ENCODE measurements at places on chromosomes 6 and 20. TPM values are rescaled to one million over a fixed set of nuclear protein-coding genes. Genes with fewer than 3 reads are reported as not detected.
A peak's percentile ranks its signal among the peaks of the same experiment; 100 is the strongest.

The C2 gene
- 4.6 TPM for total RNA-seq

The OTOR gene
- total RNA-seq: not detected

The GRM4 gene
- total RNA-seq: not detected

The CLPSL2 gene
- total RNA-seq: not detected

The MTFR2 gene
- 1.4 TPM for total RNA-seq

The DNAH8 gene
- total RNA-seq: 0.16 TPM

The GLP1R gene
- total RNA-seq: not detected

The EYA2 gene
- total RNA-seq: 7.6 TPM

The MYLK4 gene
- 0.41 TPM for total RNA-seq

The GRM1 gene
- not detected for total RNA-seq

The SYNJ2 gene
- 27.8 TPM for total RNA-seq

The RALGAPA2 gene
- 29.5 TPM for total RNA-seq

The NTSR1 gene
- 6.7 TPM for total RNA-seq

The OPRM1 gene
- 0.64 TPM for total RNA-seq

The DEFB124 gene
- not detected for total RNA-seq

The GRIK2 gene
- 2.0 TPM for total RNA-seq

The ATP6V1G2 gene
- 0.82 TPM for total RNA-seq

- peak; percentile 21 for DNase-seq
These were observed 49.2 kb downstream of the GMDS start for GRCh38 chr6:2196079-2196679.

DNA sequence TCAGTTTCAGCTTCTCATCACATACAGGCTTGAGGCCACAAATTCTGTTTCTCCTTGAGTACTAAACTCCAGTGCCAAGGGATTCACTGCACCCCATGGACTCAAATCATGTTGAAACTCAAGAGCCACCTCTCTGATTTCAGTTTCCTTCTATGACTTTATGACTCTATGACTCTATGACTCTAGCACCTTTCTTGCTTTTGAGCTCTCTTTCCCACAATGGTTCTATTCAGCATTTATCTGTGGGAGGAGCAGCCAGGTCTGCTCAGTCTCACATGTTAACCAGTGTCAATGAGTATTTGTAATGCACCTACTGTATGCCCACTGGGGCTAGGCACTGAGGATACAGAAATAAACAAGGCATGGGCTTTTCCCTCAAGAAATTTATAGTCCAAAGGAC, 14.6 kb upstream of the SLC22A2 start:
- DNase-seq: no peak

DNA sequence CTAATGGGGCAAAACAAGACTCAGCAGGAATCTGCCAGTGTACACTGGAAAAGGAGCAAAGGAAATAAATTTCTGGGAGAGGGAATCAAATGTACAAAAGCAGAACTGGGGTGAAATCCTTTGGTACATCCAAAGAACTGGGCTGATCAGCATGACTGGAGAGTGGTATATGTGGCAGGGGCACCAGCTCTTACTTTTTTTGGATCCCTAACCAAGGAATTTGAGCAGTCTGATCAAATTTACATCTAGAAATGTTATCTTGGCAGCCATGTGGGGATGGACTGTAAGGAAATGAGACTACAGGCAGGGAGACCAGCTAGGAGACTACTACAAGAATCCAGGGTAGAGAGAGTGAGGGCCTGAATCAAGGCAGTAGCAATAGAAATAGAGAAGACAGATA, 1.2 kb upstream of the ZSCAN31 start:
- DNase-seq: no peak

- no peak for DNase-seq
These were observed 7.4 kb downstream of the GFOD1 start for GRCh38 chr6:13479971-13480434.

- no peak for DNase-seq
These were observed 39.0 kb downstream of the JAG1 start for GRCh38 chr20:10634683-10635411.

DNA sequence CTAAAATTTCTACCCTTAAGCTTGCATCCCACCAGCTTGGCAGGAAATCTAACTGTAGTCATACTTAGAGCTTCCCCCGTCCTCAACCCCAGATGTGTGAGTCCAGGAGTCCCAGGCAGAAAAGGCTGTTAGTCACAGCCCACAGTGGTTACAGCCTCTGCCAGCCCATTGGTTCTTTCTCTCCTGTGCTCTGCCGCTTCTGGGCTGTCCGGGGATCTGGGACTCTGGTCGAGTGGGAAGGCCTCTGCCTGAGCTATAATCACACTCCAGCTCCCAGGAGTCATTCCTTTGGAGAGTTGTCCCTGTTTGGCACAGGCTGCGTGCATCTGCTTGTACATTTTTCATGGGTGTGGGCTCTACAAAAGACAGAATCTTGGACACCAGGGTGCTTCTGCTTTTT, 45.6 kb upstream of the FYN start:
- DNase-seq: no peak

GRCh38 chr6:2990932-2991506, 8.7 kb upstream of the NQO2 start:
- DNase-seq: no peak

- DNase-seq: no peak
These were observed 7.3 kb downstream of the SNPH start for GRCh38 chr20:1273366-1273765.

GRCh38 chr6:3032986-3033385, 33.3 kb downstream of the NQO2 start:
- no peak for DNase-seq

- DNase-seq: no peak
These were observed 1043.2 kb upstream of the ADGRB3 start for GRCh38 chr6:67591910-67592309.

DNA sequence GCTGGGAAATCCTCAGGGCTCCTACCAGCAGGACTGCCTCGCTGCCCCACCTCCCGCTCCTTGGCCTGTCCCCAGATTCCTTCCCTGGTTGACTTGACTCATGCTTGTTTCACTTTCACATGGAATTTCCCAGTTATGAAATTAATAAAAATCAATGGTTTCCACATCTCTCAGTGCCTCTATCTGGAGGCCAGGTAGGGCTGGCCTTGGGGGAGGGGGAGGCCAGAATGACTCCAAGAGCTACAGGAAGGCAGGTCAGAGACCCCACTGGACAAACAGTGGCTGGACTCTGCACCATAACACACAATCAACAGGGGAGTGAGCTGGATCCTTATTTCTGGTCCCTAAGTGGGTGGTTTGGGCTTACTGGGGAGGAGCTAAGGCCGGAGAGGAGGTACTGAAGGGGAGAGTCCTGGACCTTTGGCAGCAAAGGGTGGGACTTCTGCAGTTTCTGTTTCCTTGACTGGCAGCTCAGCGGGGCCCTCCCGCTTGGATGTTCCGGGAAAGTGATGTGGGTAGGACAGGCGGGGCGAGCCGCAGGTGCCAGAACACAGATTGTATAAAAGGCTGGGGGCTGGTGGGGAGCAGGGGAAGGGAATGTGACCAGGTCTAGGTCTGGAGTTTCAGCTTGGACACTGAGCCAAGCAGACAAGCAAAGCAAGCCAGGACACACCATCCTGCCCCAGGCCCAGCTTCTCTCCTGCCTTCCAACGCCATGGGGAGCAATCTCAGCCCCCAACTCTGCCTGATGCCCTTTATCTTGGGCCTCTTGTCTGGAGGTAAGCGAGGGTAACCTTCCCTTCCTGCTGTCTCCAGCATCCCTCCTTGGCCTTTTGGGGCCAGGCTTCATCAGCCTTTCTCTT, at the start of gene CFB:
Gene CFB, plus strand, starts transcription at position 589 of the 863 bp plus-strand sequence. Its CDS starts 127 bp downstream, at position 716.
- DNase-seq: peak; percentile 87

- DNase-seq: no peak
These were observed 1240.8 kb upstream of the ADGRB3 start for GRCh38 chr6:67394254-67394653.

GRCh38 chr6:29424168-29424567, 9.4 kb downstream of the OR12D1 start:
- no peak for DNase-seq

- DNase-seq: peak; percentile 43
These were observed 102.8 kb downstream of the MOXD1 start for GRCh38 chr6:132298344-132298949.

DNA sequence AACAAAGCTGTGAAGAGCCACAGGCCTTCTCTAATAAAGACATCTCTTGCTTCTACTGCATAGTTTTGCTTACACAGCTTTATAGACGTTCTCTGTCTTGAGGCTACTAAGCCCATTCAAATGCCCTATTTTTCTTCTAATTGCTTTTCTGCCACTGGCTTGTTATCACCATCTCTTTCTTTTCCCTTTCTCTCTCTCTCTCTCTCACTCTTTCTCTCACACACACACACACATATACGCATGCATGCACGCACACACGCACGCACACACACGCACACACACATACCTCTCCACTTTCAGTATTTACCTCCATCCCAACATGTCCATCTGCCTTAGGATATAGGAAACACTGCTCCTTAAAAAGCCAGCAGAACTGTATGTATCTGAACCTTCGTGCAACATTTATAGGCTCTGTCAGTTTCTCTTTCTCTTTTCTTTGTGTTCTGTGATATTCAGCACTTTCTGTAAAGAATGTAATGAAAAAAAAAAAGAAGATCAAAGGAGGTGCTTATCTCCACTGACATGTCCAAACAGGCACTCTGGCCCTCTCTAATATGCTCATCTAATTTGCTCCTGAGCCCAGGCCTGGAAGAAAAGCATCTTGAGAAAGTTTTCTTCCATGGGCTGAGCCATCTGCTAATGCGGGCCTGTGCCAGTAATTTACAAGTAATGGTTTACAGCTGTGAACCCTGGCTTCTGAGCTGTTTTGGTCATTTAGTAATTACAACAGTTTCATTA, 1046.7 kb upstream of the MAP3K7 start:
- no peak for DNase-seq

DNA sequence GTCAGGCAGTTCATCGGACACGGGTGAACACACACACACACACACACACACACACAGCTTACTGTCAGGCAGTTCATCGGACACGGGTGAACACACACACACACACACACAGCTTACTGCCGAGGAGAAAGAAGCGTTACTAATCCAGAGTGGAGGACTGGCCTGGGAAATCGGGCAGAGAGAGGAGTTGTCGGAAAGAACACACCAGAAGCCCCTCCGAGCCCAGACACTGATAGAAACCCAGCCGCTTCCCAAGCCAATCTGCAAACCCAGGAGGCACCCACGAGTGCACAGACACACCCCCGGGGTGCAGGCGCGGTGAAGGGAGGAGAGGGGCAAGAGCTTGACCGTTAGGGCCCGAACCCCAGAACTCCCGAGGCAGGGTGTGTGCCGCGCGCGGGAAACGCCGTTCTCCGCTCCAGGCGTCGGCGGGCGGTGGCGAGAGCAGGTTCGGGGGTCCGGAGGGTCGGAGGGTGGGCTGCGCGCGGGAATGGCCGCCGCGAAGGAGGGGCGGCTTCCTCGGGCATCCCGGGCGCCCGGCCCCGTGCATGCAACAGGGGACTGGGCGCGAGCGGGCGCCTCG, 636 bp downstream of the ELOVL2 start:
- no peak for DNase-seq
